Smooth muscle cell of trachea (primary cell): ENCODE measurements at places on chromosomes 11 and 22. TPM values are rescaled to one million over a fixed set of nuclear protein-coding genes. Genes with fewer than 3 reads are reported as not detected.

OR5P2 gene
- total RNA-seq: not detected in 2 replicates

SOX6 gene
- total RNA-seq: 0.87 and 1.8 TPM in 2 replicates

CARD18 gene
- total RNA-seq: not detected in 2 replicates

MFRP gene
- total RNA-seq: under 0.01 TPM in 2 replicates

LRRC74B gene
- total RNA-seq: under 0.01 TPM in 1 of 2 replicates, not detected in the other

JRKL gene
- 12.7 and 18.6 TPM in 2 replicates for total RNA-seq

C22orf42 gene
- not detected in 2 replicates for total RNA-seq
